ENCODE measurements at places on chromosomes 12 and 14. TPM values are rescaled to one million over a fixed set of nuclear protein-coding genes. Genes with fewer than 3 reads are reported as not detected.
A peak's percentile ranks its signal among the peaks of the same experiment; 100 is the strongest.

ADAM20 gene
- 0.78 TPM for total RNA-seq

DNA sequence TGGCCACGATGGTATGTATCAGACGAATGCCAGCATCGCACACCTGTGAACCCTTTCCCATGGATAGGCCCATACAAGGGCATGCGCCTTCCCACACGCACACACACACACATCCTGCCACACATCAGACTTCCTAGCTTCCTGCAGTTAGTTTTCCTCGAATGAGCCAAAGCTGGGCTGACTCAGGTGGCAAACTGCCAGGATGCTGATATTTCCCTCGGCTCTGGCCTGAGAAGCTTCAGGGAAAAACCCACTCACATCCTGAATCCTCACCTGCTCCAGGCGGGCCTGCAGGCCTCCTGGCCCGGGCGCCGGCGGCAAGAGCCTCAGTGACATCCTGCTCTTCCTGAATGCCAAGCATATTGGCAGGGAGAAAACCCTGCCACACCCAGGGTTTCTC, 22.4 kb downstream of the CALM1 start:
- DNase-seq = peak; percentile 87

RFX4 gene
- total RNA-seq = not detected

DENR gene
- total RNA-seq = 23.8 TPM
